DMS53 (cell line): ENCODE measurements at places on chromosomes 1 and 21.
A peak's percentile ranks its signal among the peaks of the same experiment; 100 is the strongest.

DNA sequence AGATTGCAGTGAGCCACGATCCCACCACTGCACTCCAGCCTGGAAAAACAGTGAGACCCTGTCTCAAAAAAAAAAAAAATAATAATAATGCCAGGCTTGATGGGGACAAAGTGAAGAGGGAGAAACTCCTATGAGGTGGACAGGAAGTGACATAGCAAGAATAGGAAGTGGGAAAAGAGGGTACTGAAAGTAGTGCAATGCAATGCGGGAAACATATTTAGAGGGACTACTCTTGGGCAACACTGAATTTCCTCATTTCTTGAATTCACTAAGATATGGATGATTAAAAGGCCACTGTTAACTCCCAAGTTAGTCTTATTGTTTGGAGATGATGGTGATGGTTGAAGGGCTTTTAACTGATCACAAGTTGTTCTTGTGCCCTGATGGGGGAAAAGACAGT is 21.6 kb upstream of the KCNA2 start:
- no peak for DNase-seq

- DNase-seq = no peak
Observed at GRCh38 chr1:167450843-167451242, 67.5 kb downstream of the CD247 start.

DNA sequence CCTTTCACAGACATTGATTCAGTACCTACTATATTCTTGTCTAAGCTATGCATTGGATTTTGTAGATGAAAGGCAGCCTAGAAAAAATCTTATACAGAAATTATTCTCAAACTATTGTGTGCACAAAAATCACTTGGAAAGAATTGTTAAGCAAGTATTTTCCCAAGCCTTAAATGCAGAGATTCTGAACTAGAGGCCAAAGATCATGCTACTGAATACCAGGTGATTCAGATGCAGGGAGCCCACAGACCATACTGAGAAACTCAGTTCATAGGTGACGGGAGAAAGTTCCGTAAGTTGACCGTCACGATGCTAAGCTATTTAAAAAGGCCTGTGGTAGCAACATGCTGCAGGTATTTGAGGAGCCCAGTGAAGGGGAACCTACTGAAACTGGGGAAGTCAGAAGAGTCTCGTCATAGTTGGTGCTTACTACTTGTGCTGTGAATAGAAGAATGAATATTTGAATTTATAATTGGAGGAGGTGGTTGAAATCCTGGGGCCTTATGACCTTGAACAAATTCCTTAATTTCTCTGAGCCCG is 150.8 kb downstream of the NFIA start:
- DNase-seq = no peak

DNA sequence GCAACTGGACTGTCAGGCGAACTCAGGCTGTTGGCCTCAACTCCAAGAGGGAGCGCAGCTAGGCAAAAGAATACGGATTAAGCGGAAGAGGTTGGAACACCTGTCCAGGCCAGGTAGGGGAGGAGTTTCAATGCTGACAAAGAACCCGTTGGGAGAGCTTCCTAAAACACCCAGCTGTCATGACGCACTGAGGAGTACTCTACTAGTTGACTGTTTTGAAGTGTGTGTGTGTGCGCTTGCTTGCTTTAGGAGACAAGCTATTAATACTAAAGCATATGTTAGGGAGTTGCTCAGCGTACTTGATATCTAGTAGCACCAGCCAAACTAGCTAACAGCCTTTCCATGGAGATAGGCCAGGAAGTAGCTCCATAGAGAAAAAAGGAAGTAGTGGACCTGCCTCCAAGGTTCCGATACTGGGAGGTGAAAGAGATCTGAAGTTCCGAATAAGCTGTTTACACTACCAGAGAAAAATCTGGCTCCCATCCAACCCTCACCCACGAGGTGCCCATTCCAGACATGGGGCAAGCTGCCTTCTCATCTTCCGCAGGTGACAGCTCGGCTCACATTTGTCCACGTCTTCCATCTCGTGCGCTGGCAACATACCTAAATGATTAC is 974 bp upstream of the FNBP1L start:
- peak; percentile 99 for DNase-seq

DNA sequence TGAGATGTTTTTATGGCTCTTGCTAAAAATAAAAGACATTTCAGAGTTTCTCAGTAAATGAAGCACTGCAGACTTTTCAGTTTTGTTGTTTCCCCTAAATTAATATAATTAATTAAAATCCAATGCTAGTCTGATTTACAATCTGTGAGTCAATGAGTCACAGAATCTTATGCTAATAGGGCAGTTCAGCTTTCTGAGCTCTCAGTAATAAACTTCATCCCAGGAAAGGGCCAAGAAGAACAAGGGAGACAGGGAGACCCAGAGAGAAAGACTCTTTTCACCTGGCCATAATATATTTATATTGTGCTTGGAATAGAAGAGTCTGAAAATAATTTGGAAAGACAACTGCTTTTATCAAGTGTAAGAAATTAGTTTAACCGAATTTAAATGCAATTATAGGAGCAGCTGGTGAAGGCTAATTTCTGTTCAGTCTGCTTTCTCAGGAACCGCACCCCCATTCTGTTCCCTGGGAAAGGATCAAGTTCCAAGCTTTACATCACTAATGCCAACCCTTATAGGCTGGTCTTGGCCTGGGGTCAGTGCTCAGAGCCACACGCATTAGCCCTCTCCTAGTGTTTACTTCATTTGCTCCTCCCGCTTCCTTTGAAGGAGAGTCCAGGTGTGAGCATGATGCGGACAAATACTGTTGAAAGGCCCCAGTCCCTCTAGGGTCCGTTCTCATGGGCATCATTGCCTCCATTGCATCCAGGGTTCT is 145.6 kb downstream of the ZBTB18 start:
- DNase-seq = no peak

- no peak for DNase-seq
Observed at GRCh38 chr1:200317236-200317635, 92.6 kb downstream of the ZNF281 start.

DNA sequence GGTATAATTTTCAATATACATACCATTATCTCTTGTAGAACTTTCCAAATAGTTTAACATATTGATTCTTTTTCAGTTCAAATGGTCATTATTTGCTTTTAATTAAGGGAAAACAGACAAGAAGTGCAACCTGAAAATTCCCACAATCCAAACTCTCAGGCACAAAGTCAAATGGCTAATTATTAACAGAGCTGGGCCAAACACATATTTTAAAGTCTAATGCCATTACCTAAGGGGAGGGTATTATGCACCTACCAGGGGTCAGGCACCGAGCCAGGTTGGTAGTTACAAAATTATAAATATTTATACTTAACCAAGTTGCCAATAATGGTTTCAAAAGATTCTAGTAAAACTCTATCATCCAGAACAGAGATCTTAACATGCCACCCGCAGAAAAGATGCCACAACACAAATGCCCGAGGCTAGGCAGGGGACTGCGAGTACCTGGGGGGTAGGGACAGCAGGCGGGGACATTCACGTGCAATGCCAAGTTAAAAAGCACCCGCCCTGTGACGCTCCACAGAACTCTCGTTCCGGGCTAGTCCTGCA is 15.0 kb downstream of the LBR start:
- DNase-seq = no peak

DNA sequence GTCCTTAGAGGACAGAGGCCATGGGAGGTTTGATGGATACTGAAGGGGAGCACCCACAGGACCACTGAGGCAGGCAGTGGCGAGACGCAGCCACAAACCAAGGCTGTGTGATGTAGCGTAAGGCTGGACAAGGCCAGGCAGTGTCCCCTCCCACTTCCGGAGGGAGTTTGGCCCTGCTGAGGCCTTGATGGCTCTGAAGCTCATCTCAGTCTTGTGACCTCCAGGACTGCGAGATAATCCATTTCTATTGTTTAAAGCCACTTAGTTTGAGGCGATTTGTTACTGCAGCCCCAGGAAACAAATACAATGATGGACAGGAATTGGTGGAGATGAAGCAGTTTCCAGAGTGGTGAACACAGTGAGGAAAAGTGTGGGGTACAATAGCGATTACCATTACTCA is 15.3 kb downstream of the PIGP start:
- no peak for DNase-seq

GRCh38 chr1:45009956-45010854 is 919 bp downstream of the HECTD3 start:
- DNase-seq = peak; percentile 90

- peak; percentile 50 for DNase-seq
Observed at GRCh38 chr1:32695098-32695904, 7.3 kb downstream of the SYNC start.

GRCh38 chr1:25844536-25845337 is 14.5 kb downstream of the AUNIP start:
- no peak for DNase-seq

DNA sequence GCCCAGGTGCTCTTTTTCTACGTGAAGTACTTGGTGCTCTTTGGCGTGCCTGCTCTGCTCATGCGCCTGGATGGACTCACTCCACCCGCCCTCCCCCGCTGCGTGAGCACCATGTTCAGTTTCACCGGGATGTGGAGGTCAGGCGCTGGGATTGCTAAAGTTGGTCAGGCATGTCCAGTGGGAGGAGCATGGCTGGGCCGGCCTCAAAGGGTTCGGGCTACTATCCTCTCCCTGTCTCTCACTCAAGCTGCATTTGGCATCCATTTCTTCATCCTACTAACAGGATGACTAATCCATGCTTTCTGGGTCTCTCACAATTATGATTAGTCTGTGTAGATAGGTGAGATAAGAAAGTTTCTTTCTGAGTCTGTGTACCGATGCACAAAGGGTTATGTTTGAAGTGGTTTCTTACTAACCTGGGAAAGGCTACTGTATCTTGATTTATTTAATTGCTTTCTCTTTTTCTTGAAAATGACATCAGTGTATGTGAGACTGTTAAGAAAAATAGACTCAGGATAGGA is 135.9 kb downstream of the HHAT start:
- peak; percentile 99 for DNase-seq

GRCh38 chr1:1432951-1433803 is 2.3 kb upstream of the VWA1 start:
- peak; percentile 95 for DNase-seq

- peak; percentile 33 for DNase-seq
Observed at GRCh38 chr1:34398916-34399275, 222.2 kb downstream of the C1orf94 start.

- DNase-seq = no peak
Observed at GRCh38 chr1:182381962-182382819, 9.4 kb downstream of the GLUL start.
